Spinal cord (tissue), 10 donors: ENCODE measurements at places on chromosomes 5 and 9.
A peak's percentile ranks its signal among the peaks of the same experiment; 100 is the strongest.

- DNase-seq, result no peak
Observed at GRCh38 chr9:125589287-125589686, 117.7 kb downstream of the MAPKAP1 start.

- no peak for DNase-seq
Observed at GRCh38 chr9:131649646-131650045, 90.2 kb downstream of the RAPGEF1 start.

- peak; percentile 81 for DNase-seq
Observed at GRCh38 chr5:16737209-16737608, 120.4 kb upstream of the RETREG1 start.

DNA sequence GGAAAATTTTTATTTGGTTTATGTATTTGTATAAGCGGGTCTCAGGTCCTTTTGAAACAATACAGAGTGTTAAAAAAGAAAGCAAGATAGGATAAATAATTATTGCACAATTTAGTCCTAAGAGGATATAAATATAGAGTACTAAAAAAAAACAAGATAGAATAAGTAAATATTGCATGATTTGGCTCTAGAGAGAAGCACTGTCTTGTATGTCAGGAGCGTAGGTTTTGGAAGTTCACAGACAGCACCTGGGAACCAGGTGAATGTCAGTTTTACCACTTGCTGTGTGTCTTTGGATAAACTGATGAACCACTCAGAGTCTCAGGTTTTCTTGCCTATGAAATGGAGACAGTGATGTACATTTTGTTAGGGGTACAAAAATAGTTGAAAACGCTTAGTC lies 266.2 kb upstream of the ADAMTSL1 start:
- no peak for DNase-seq

DNA sequence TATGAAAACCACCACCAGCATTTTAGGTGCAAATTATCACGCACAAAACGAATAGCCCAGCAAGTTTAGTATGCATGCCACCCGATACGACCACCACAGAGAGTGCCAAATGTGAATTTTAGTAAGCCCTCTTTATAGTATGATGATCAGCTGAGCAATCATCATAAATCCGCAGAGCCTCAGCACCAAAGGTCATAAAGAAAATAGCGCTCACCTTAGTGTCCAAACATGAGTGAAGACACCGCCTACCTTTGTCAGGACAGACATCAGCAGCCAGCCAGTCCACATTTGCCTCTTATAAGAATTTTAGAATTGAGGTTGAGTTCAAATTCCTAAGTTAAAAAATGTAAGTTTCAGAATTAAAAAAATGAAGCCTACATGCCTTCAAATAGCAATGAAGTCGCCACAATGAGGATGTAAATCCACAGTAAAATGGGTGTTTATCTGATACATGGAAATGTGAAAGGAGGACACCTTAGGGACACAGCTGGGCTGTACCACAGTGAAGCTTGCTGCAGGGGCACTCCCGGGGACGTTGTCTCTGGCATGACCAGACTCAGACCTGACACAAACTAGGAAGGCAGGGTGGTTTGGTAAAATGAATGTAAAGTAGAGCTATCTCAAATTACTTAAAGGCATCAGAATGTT lies 149.0 kb downstream of the AUH start:
- DNase-seq, result no peak

- no peak for DNase-seq
Observed at GRCh38 chr9:113635586-113635985, 172.1 kb downstream of the RGS3 start.

- no peak for DNase-seq
Observed at GRCh38 chr5:52521236-52521635, 266.5 kb upstream of the ITGA1 start.

GRCh38 chr9:36832164-36832795 lies 201.8 kb downstream of the PAX5 start:
- no peak for DNase-seq

DNA sequence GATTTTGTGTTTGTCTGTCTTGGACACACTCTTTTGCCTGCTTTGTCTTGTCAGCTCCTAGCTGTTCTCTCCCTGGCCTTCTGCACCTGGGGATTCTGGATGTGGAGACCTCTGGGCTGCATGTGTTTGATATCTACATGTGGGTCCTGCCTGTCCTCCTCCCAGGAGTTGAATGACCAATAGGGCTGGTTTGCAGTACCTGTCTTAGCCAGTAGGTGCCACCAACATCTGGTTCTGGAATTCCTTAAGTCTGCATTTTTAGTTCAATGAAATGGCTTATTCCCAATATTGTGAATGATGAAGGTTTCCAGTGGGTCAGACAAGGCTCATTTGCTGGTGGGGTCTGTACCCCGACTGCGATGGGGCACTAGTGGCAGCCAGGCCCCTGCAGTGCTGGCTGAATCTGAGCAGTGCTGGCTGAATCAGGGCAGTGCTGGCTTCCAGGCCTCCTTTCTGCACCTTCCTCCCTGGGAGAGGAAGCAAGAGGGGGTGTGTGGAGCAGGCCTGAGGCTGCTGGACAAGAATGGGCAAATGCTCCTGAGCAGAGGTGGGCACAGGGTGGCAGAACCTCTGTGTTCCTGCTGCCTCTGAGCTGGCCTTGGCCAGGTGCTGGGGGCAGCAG lies 73.3 kb downstream of the RXRA start:
- DNase-seq, result no peak

- no peak for DNase-seq
Observed at GRCh38 chr9:115391168-115391825, 273.3 kb upstream of the TNC start.

- DNase-seq, result peak; percentile 14
Observed at GRCh38 chr5:149646564-149646963, 65.3 kb downstream of the ARHGEF37 start.

DNA sequence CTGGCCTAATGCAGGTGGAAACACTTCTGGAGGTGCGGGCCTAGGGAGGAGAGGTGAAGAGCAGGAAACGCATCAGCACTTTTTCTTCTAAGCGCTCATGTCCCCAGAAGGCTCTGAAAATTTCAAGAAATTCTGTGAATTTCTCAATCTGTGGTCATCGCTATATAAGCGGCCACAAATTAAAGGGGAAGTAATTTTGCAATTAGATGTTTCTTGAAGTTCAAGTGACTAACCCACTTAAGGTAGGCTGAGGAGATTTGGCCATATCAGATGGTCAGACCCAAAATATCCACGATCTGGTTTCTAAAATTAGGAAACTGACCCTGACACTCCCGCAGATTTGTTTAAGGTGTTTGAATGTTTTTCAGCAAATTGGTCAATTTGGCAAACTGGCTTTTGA lies 16.6 kb upstream of the HMGCR start:
- DNase-seq, result no peak

- DNase-seq, result no peak
Observed at GRCh38 chr5:92942762-92943161, 638.3 kb downstream of the NR2F1-AS1 start.

- no peak for DNase-seq
Observed at GRCh38 chr5:17801595-17801994, 167.3 kb downstream of the TAF11L14 start.

- DNase-seq, result no peak
Observed at GRCh38 chr5:149679876-149680809, 50.0 kb upstream of the PPARGC1B start.

GRCh38 chr5:73542020-73542419 lies 23.4 kb downstream of the ANKRA2 start:
- DNase-seq, result no peak

- DNase-seq, result no peak
Observed at GRCh38 chr9:97892421-97892820, 29.9 kb downstream of the TRMO start.

- DNase-seq, result no peak
Observed at GRCh38 chr5:102799017-102799416, 43.9 kb downstream of the PAM start.

- DNase-seq, result no peak
Observed at GRCh38 chr5:428754-429452, 14.1 kb upstream of the EXOC3 start.

DNA sequence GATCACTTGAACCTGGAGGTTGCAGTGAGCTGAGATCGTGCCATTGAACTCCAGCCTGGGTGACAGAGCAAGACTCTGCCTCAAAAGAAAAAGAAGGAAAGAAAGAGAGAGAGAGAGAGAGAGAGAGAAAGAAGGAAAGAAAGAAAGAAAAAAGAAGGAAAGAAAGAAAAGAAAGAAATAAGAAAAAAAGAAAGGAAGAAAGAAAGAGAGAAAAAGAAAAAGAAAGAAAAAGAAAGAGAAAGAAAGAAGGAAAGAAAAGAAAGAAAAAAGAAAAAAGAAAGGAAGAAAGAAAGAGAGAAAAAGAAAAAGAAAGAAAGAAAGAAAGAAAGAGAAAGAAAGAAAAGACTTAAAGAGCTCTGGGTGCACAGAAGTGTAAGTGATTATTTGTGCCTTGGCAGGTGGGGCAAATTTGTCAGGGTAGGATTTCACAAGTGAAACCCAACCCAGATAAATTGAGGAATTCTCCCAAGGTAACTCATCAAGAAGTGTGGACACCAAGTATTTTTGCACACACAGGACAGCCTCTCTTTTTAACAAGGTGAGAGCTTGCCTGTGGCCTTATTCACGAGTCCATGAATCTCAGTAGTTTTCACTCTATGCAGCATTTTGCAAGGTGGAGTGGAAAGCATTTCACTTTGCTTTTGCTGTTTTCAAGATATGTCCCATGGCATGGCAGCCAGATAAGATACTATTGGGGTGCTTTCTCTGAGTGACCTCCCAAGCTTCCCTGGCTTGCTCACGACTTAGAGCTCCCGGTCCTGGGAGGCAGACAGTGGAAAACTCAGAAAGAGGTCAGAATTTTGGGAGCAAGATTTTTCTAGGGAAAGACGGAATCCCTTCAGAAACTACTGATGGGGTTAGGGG lies 57.8 kb downstream of the C9orf153 start:
- no peak for DNase-seq

DNA sequence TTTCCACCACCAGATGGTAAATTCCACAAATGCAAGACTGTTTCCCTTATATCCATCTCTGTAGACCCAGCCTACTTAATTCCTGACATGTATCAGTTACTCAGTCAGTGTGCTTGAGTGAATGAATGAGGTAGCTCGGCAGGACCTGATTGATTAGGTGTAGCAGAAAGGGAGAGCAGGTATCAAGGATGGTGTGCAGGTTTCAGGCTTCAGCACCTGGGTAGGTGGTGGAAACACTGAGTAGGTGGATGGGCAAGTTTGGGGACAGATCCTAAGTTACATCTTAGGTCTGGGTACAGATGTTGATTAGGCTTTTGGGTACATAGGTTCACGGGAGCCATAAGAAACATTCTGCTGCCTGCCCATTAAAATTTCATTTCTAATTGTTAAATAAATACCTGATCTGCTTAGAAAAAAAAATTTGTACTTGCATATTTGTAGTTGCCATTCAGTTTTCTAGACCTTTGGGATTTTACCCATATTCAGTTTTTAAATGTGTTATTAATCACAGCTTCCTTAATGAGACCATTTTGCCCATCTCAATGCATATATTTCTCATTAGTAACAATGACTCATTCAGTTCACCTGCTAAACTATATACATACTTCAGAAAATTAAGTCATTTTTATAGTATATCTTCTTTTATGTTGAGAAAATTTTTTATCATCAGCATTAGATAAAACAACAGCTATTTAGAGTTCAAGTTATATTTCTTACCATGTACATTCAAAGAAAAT lies 111.8 kb downstream of the INIP start:
- DNase-seq, result no peak
